Activated CD4-positive, alpha-beta T cell treated with anti-CD3 and anti-CD28 coated beads for 4 hours (primary cell): ENCODE measurements at places on chromosomes 13 and 19.
A peak's percentile ranks its signal among the peaks of the same experiment; 100 is the strongest.

GRCh38 chr13:48693998-48694397 is 40.3 kb downstream of the CYSLTR2 start:
- DNase-seq = no peak

GRCh38 chr13:33272531-33273124 is 12.9 kb downstream of the STARD13 start:
- no peak for DNase-seq

DNA sequence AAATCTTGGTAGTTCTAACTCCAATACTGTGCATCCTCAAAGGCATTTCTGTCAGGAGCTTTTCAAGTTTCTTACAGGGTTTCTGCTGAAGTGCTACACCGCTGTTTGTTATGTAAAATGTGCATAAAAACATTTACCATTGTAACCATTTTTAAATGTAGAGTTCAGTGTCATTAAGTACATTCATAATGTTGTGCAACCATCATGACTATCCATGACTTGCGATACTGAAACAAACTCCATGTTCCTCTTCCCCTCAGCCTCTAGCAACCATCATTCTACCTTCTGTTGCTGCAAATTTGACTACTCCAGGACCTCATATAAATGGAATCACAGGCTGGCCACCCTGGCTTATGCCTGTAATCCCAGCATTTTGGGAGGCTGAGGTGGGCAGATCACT is 14.4 kb upstream of the SLC25A42 start:
- no peak for DNase-seq

DNA sequence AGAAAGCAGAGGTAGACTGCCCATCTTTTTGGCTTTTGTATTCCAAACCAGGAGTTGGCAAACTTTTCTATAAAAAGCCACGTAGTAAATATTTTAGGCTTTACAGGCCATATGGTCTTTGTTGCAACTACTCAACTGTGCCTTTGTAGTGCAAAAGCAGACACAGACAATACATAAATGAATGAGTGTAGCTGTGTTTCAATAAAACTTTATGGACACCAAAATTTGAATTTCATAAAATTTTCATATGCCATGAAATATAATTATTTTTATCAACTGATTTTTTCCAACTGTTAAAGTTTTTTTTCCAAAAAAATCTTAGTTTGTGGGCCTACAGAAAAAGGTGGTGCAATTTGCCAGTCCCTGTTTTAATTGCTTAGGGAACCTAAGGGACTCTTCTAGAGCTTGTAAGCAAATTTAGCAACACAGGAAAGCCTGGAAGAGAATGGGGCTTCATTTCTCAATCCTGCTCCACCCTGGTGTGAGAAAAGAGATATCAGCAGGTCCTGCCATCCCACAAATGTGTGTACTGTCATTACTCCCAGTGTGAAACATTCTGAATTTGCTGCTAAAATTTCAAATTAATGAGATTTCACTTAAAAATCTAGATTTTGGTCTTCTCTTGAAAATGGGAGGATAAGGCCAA is 194.2 kb downstream of the RGCC start:
- DNase-seq = no peak

GRCh38 chr13:71278512-71278911 is 588.5 kb downstream of the DACH1 start:
- no peak for DNase-seq

DNA sequence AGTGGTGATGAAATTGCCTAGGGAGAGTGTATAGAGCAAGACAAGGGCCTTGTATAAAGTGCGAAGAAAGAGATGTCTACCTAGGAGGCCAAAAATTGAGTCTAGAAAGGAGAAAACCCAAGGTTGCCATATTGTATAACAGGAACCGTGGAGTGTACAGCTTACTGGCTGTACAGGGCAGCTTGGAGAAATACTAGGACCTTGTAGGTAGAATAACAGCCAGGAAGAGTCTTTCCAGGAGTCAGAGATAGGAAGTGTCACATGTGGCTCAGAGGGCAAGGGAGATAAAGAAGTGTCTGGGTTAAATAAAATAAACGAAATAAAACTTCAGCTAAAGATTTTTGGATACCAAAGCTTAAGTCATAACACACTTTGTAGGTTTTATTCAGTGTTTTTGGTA is 12.4 kb downstream of the CDK8 start:
- DNase-seq = no peak

DNA sequence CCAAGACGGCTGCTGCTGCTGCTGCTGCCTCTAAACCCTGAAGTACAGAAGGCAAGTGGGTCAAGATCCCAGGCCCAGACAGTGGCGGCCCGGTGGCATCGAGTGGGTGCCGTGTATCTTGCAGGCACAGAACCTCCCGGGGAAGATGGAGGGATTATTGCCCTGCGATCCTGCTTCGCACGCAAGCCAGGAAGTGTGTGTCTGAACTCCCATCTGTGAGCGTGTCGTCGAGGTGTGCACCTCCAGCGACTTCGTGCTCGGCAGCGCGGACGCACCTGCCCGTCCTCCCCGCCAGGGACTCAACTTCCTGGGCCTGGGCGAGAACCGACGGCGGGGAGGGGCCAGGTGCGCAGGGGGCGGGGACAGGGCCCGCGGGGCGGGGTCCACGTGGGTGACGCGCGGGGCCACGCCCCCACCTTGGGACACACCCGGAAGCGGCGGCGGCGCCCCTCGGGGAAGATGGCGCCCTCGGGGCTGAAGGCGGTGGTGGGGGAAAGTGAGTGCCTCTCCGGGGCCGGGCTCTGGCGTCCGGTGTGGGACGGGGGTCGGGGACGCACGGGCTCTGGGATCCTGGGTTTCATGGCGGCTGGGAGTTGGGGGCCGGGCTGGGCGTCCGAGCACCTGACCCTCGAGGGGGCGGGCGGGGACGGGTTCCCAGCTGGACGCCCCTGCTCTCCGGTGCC is at the start of gene STXBP2:
Gene STXBP2, plus strand, starts transcription at position 420 of the 683 bp plus-strand sequence. Its CDS starts 40 bp downstream, at position 460.
- DNase-seq = peak; percentile 93
